ENCODE measurements at places on chromosomes 1 and 21. TPM values are rescaled to one million over a fixed set of nuclear protein-coding genes. Genes with fewer than 3 reads are reported as not detected.

Gene HTR6
- total RNA-seq, result not detected

Gene SMPDL3B
- total RNA-seq, result 0.49 TPM

Gene SLC45A1
- total RNA-seq, result 5.4 TPM

Gene AADACL4
- not detected for total RNA-seq

Gene CLIC4
- total RNA-seq, result 941 TPM

Gene CELA2B
- 0.45 TPM for total RNA-seq

Gene THRAP3
- total RNA-seq, result 85.3 TPM

Gene WDR64
- total RNA-seq, result not detected

Gene HIVEP3
- total RNA-seq, result 5.2 TPM

Gene CACNA1S
- total RNA-seq, result not detected

Gene SRGAP2C
- total RNA-seq, result 37.3 TPM

Gene IL6R
- 16.5 TPM for total RNA-seq

Gene SPATA45
- total RNA-seq, result 0.78 TPM

Gene TAS1R3
- 0.36 TPM for total RNA-seq

Gene F13B
- total RNA-seq, result not detected

Gene TSPEAR
- total RNA-seq, result not detected

Gene ASH1L
- total RNA-seq, result 93.5 TPM

Gene ZBED6
- 58.7 TPM for total RNA-seq

Gene COL6A1
- total RNA-seq, result 458 TPM

Gene NEGR1
- 50.3 TPM for total RNA-seq

Gene POMGNT1
- total RNA-seq, result 56.0 TPM

Gene CD52
- 14.7 TPM for total RNA-seq

Gene DNASE2B
- total RNA-seq, result not detected

Gene PALMD
- total RNA-seq, result 40.0 TPM

Gene EXTL1
- 1.3 TPM for total RNA-seq

Gene CD2
- total RNA-seq, result 5.5 TPM

Gene OVAAL
- total RNA-seq, result not detected

Gene PRXL2B
- 7.1 TPM for total RNA-seq

Gene GJA5
- total RNA-seq, result 77.2 TPM

Gene MAB21L3
- not detected for total RNA-seq

Gene SPRR1A
- total RNA-seq, result not detected

Gene LRRC53
- total RNA-seq, result not detected

Gene CRP
- not detected for total RNA-seq

Gene FHAD1
- 2.7 TPM for total RNA-seq

Gene KRTAP21-2
- total RNA-seq, result not detected

Gene LYPD8
- not detected for total RNA-seq

Gene PHLDA3
- 66.1 TPM for total RNA-seq

Gene TACSTD2
- 4.8 TPM for total RNA-seq

Gene EPHB2
- 5.5 TPM for total RNA-seq

Gene KRTAP13-2
- not detected for total RNA-seq

Gene A3GALT2
- total RNA-seq, result 0.81 TPM

Measured in aorta (tissue), 5 donors.